Stimulated activated CD8-positive, alpha-beta memory T cell treated with anti-CD3 and anti-CD28 coated beads, Interleukin-15, amount 100 ng/mL, for 1 hour (primary cell): ENCODE measurements at places on chromosomes 5 and 9.

- DNase-seq = no peak
Observed at GRCh38 chr5:101390151-101390908, 487.2 kb upstream of the ST8SIA4 start.

DNA sequence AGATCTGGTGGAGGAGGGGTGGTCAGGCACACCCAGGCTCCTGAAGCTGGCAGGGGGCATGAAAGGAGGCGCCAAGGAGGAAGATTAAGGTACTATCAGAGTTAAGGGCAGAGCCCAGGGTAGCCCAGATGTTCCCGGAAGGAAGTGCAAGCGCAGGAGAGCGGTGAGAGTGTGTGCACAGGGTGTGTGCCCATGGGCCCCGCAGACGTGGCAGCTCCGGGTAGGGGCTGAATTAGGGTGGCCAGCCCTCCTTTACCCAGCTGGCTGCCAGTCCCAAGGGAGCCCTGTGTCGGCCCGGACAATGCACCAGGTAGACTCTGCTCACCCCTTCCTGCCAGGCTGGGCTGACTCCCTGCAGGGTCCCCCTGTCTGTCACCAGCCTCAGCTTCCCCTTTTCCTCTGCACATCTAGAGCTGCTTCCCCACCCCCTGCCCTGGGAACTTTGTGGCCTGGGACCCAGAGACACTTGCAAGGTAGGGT is at the start of gene SMIM33:
SMIM33 (plus strand) TSS at position 184 of the 480 bp plus-strand sequence; CDS start at position 302, 118 bp downstream.
- DNase-seq = no peak

GRCh38 chr9:129202613-129203555 is 24.8 kb upstream of the IER5L start:
- DNase-seq = peak; percentile 84

DNA sequence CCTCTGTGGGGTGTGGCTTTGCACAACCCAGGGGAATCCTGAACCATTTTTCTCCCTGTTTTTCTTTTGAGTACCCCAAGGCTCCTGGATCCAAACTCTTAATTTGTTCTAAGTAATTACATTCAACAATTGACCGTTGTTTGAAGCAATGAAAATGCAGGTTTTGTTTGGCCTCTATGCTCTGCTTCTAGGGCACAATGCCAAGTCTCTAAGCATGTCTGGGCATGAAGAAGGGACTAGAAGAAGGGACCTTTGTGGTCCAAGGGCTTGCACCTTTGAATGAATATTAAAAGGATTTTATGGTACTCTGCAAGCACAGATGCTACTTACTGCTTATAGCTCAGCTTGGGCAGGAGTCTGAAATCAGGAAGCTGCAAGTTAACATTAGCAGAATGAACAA is 6.6 kb upstream of the ENC1 start:
- DNase-seq = no peak

DNA sequence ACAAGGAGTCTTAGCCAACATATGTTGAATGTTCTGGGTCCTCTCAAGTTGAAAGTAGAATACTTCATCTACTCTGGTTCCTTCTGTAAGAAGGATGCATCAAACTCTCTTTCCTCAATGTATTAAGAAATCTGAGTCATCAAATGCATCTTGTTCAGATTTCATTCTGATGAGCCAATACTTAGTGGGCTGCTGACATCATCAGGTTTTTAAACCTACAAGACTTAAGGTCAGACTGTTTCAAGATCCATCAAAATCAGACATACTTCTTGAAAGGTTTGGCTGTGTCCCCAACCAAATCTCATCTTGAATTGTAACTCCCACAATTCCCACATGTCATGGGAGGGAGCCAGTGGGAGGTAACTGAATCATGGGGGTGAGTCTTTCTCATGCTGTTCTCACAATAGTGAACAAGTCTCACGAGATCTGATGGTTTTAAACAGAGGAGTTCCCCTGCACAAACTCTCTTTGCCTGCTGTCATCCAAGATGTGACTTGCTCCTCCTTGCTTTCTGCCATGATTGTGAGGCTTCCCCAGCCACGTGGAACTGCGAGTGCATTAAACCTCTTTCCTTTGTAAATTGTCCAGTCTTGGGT is 168.8 kb downstream of the RAPGEF6 start:
- DNase-seq = no peak

GRCh38 chr5:97365163-97365845 is 182.3 kb upstream of the RIOK2 start:
- DNase-seq = no peak

GRCh38 chr9:16543686-16544085 is 326.8 kb downstream of the BNC2 start:
- no peak for DNase-seq

DNA sequence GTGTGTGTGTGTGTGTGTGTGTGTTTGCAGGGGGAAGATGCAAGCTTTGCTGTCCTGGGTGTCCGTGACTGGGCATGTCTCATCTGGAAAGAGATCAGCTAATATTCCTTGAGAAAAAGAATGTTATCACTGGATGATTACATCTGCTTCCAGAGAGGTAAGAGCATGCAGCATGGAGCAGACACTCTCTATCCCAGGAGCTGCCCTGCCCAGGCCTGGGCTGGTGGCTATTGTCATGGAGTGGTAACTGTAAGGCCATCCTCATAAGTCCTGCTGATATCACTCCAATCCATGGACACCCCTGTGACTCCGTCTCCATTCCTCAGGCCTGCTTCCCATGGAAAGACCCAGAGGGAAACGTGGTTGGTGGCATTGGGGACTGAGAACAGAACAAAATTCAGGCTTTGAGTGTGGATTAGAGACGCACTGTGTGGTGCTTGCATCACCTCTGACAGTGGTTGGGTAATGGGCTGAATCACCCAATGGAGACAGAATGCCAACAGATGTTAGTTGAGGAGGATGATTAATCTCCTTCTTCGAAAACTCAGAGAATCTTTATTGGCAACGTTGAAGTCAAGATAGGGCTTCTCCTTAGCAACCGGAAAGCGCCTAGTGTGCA is 52.0 kb upstream of the KCNIP1 start:
- DNase-seq = no peak

DNA sequence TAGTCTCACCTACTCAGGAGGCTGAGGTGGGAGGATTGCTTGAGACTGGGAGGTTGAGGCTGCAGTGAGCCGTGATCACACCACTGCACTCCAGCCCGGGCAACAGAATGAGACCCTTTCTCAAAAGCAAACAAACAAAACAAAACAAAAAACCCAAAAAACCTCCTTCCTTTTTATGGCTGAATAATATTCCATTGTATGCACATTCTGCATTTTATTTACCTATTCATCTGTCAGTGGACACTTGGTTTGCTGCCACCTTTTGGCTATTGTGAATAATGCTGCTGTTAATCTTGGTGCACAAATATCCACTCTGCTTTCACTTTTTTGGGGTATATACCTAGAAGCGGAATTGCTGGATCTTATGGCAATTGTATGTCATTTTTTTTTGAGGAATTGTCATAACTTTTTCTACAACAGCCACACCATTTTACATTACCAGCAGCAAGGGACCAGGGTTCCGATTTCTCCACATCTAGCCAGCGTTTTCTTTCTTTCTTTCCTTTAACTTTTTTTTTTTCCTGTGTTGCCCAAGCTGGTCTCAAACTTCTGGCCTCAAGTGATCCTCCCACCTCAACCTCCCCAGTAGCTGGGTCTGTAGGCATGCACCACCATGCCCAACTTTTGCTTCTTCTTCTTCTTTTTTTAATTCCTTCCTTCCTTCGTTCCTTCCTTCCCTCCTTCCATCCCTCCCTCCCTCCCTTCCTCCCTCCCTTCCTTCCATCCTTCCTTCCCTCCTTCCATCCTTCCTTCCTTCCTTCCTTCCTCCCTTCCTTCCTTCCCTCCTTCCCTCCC is 30.6 kb downstream of the NKX2-5 start:
- no peak for DNase-seq

DNA sequence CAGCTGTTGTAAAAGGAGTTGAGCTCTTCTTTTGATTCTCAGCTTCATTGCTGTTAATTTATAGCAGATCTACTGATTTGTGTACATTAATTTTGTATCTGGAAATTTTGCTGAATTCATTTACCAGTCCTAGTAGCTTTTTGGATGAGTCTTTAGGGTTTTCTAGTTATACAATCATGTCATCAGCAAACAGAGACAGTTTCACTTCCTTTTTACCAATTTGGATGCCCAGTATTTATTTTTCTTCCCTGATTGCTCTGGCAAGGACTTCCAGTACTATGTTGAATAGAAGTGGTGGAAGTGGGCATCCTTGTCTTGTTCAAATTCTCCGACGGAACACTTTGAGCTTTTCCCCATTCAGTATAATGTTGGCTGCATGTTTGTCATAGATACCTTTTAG is 398.9 kb upstream of the POU5F2 start:
- DNase-seq = no peak

DNA sequence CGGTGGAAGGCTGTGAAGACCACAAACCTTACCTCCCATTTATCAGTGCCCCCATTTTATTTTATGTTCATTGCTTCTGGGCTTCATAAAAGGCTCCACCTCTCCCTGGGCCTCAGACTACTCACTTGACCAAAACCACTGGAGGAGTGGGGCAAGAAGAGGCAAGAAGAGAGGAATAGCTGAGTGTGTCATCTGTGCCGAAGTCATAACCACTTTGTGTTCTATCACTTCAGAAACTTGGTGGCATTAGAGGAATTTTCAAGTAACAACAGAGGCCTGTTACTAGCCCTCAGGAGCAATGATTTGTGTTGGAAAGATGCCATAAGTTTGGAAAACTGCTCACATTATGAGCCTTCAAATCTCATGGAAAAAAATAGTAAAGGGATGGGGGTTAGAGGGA is 88.7 kb upstream of the PIK3R1 start:
- DNase-seq = no peak

GRCh38 chr9:130857864-130858738 is 23.0 kb downstream of the ABL1 start:
- no peak for DNase-seq

GRCh38 chr5:87103616-87104287 is 163.9 kb upstream of the RASA1 start:
- no peak for DNase-seq
